Substantia nigra (tissue), 51 donors: ENCODE measurements at places on chromosomes 5 and 9.
A peak's percentile ranks its signal among the peaks of the same experiment; 100 is the strongest.

DNA sequence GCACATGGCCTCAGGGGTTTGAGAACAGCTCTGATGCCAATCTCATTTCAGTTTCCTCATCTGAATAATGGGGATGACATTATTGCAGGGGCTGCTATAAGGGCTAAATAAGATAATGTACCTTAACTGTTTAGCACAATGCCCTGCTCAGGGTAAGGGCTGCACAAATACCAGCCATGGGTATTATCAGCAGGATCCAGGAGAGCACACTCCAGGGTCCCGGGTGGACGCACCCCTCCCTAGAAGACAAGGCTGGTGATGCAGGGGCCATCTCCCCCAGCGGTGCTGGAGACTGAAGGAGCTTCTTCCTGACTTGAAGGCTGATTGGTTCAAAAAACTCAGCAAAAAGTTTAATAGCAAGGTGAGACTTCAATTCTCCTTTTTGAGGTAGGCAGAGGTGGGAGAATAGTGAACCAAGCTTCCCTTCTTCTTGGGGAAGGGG is 2.7 kb upstream of the CXXC5 start:
- DNase-seq, result no peak

DNA sequence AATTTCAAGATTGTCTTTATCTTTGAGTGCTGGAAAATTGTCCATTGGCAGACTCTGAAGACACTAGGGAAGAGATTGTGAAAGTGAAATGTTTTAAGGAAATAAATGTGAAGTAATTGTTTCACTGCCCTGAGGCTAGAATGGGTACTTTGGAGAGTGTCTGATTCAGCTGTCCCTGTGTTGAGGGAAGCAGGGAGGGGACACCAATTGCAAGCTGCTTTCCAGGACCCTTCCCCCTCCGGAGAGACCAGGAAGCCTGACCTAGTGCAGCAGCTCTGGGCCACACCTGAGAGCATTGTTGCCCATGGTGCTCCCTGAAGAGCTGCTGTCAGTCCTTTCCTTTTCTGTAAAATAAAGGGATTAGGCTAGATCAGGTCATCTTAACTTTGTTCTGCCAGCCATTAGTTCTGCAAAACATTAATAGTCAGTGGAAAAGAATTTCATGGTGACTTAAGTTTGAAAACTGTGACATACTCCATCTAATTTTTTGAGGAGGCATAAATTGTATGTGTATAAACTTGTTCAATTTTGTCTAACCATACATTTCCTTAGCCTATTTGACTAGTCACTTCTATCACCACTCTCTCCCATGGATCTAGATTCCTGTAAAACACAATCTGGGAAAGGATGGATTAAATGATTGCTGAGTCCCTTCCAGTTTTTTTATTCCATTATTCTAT is 18.8 kb downstream of the MAP1B start:
- no peak for DNase-seq

- DNase-seq, result no peak
Observed at GRCh38 chr9:134988706-134989105, 71.0 kb upstream of the FCN1 start.

GRCh38 chr9:2984491-2984890 is 140.6 kb upstream of the PUM3 start:
- DNase-seq, result no peak

DNA sequence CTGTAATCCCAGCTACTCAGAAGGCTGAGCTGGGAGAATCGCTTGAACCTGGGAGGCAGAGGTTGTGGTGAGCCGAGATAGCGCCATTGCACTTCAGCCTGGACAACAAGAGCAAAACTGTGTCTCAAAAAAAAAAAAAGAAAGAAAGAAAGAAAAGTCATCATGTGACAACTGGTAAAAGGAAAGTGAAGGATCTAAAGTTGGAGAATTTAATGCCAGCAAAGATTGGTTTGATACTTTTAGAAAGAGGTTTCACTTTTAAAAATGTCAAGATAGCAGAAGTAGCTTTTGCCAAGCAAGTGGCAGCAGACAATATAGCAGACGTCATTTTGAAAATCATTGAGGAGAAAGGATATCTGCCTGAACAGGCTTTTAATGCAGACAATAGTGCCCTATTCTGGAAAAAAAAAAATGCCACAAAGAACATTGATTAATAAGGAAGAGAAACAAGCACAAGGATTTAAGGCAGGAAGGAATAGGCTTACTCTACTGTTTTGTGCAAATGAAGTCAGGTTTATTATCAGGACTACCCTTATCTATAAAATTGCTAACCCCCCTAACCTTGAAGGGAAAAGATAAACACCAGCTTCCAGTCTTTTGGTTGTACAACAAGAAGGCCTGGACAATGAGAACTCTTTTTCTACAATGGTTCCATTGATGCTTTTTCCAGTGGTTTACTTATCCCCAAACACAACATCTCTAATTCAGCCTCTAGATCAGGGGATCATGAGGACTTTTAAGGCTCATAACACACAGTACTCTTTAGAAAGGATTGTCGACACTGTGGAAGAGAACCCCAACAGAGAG is 12.0 kb downstream of the PKD2L2 start:
- DNase-seq, result no peak

GRCh38 chr5:54611290-54611951 is 93.9 kb downstream of the SNX18 start:
- DNase-seq, result no peak

- DNase-seq, result no peak
Observed at GRCh38 chr9:2026220-2026997, 11.3 kb downstream of the SMARCA2 start.

DNA sequence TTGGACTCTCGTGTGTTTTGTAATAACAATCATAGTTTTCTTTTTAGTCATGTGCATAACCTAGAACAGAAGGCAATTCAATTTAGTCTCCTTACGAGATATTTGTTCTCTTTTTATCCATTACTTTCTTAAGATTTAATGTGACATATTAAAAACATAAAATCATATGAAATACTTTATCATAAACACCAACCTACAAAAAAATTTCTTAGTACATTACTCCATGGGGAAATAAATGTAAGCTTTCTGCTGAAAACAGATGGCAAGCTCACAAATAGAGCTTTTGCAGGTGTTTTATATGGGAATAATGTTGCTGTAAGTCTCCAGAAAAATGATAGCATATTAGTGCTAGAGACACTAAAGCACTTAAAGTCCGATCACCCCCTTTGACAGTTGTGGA is 1035.2 kb upstream of the ARRDC3 start:
- no peak for DNase-seq

DNA sequence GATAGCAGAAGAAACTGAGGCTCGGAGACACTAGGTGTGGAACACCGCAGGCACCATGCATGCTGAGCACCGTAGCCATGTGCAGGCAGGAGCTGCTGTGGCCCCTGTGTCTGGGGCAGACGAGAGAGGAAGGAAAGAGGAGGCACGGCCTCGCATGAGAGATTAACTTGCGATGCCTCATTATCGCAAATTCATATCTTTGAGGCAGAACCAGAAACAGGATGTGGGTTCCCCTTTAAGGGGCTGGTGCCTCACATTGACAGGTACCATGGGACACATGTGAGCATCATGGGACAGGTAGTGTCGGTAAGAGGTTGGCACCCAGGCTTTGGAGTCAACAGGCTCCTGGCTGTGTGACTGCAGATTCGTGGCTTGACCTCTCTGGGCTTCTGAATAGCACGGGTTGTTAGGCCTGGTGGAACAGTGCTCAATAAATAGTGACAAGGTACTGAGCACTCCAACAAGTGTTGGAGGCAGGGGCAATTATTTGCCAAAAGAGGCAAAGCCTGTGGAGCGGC is 40.8 kb downstream of the NAIF1 start:
- DNase-seq, result no peak

GRCh38 chr5:126311766-126312165 is 111.4 kb upstream of the GRAMD2B start:
- no peak for DNase-seq

DNA sequence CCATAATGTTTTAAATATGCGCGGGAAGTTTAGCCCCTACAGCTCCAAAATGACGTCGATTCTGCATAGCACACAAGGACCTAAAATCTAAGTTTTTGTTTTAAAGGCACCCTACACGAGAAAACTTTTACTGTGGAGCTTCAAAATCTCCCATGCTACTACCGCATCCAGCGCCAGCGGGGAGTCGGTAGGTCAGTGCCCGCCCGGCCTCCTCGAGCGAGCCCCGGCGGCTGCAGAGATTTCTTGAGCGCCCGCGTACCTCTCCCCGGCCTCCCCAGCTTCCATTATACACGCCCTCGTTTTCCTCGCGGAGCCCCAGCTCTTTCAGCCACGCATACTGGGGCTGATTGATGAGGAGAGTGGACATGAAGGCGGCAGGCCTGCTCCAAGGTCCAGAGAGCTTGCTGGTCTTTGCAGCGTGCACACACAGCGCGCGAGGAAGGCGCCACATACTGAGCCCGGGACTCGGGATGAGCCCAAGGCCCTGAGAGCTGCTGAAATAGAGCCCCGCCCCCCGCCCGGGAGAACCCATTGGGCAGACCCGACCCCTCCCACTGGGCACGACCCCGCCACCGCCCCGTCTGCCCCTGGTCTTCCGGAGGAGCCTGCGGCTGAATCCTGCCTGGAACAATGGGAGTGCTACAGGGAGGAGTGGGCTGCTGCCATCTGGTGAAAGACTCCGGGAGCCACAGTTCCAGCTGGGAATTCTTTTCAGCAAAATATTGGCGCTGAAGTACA is at the start of gene ALDH7A1:
Gene ALDH7A1, minus strand, starts transcription at position 472 of the 738 bp plus-strand sequence. Its CDS starts 21 bp downstream, at position 451.
- DNase-seq, result peak; percentile 89

DNA sequence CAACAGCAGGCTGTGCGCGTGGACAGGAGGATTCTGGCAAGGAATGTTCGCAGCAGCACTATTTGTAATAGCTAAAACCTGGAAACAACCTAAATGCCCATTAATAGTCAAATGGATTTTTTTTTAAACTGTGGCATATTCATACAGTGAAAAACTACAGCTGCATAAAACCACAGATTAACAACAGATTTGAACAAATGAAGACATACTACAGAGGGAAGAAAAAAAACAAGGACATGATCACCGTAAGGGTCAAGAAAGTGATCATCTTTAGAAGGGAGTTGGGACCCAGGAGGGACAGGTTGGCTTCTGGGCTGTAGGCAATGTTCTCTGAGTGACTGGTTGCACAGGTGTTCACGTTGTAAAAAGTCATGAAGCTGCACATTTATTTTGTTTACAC is 1.2 kb upstream of the TMOD1 start:
- DNase-seq, result no peak

GRCh38 chr5:56522960-56523359 is 289.8 kb upstream of the ANKRD55 start:
- no peak for DNase-seq

GRCh38 chr5:3007577-3007976 is 256.1 kb upstream of the IRX2 start:
- no peak for DNase-seq

- no peak for DNase-seq
Observed at GRCh38 chr5:180873615-180874520, 12.8 kb upstream of the ZFP62 start.

GRCh38 chr5:151115272-151115905 is 34.6 kb upstream of the TNIP1 start:
- DNase-seq, result peak; percentile 53

DNA sequence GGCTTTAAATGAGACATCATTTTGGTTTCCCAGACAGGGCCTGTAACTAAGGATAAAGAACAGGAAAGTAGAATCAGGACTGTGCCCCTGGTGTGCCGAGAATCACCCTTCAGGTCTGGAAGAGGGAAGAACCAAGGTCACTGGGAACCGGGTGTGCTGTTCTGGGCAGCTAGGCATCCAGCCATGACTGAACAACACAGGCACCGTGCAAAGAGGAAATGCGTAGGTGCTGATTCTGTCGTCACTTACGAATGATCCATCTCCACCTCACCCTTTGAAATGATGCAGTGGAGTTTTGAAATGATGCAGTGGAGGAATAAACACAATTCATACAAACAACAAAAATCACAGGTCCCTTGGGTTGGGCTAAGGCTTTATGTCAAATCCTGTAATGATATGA is 64.4 kb downstream of the MAP1B start:
- DNase-seq, result no peak

GRCh38 chr5:136053336-136054141 is 24.8 kb downstream of the TGFBI start:
- no peak for DNase-seq

- no peak for DNase-seq
Observed at GRCh38 chr9:95989297-95989696, 113.8 kb downstream of the ERCC6L2 start.

- DNase-seq, result no peak
Observed at GRCh38 chr9:107363516-107364152, 80.6 kb downstream of the RAD23B start.

DNA sequence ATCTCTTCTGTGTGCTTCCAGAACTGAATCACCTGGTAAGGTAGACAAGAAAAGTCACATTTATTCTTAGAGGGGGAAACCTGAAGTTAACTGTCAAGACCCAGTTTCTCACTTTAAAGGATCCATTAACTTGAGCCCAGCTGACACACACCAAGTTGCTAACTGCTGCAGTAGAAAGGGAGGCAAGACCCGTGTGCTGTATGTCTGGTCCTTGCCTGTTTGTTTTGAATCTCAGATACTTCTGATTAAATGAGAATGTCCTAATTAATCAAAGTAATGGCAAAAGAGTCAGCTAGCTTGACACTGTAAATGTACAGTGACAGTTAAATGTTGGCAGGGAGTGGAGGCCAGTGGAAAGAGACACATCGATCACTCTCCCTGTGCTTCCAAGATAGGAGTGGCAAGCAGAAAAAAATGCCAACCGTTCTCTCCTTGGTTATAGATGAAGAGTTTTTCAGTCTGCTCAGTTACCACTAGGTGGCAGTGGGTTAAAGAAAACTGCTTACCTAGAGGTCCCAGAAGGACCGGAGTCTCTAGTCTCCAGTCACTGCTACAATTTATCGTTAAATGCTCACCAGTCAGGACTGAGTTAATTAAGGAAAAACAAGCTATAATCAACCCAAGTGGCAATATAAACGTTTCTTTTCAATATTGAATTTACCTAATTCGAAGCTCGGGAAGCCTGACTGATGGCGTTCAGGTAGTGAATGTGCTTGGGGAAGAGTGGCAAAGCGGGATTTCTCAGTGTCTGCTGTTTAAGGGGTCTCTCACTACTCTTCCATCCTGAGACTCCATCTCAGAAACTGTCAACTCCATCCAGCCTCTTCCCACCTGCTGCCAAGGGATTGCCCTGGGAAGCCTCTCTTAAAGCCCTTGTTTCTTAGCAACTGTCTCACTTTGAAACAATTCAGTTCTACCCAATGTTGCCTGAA is 18.4 kb downstream of the LSM11 start:
- DNase-seq, result peak; percentile 7
